ENCODE measurements at places on chromosomes 5 and 9.
A peak's percentile ranks its signal among the peaks of the same experiment; 100 is the strongest.

DNA sequence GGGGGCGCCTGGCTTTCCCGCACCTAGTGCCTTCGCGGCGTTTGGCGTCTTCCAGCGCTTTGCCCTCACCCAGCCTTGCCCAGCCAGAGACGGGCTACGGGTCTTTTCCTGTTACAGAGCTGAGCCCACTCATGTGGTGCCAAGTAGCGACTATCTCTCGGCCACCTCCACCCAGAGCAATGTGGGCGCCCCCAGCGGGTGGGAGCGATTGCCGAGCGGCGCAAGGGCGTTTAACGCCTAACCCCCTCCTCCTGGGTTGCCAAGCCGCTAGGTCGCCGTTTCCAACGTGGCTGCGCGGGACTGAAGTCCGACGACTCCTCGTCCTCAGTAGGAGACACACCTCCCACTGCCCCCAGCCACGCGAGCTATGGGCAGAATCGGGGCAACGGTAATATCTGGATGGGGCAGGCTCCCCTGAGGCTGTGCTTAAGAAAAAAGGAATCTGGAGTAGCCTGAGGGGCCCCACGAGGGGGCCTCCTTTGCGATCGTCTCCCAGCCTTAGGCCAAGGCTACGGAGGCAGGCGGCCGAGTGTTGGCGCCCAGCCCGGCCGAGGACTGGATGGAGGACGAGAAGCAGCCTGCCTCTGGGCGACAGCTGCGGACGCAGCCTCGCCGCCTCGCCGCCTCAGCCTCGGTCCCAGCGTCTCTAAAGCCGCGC, 5.8 kb downstream of the TLX3 start:
- no peak for DNase-seq

GRCh38 chr5:135831439-135831838, 3.0 kb upstream of the SLC25A48 start:
- DNase-seq = no peak

GRCh38 chr5:82793808-82794419, 283.3 kb downstream of the TMEM167A start:
- DNase-seq = no peak

- peak; percentile 29 for DNase-seq
These were observed 93.3 kb upstream of the SLC44A1 start for GRCh38 chr9:105150991-105151685.

- DNase-seq = no peak
These were observed 1.1 kb downstream of the ERCC6L2 start for GRCh38 chr9:95876595-95876994.

DNA sequence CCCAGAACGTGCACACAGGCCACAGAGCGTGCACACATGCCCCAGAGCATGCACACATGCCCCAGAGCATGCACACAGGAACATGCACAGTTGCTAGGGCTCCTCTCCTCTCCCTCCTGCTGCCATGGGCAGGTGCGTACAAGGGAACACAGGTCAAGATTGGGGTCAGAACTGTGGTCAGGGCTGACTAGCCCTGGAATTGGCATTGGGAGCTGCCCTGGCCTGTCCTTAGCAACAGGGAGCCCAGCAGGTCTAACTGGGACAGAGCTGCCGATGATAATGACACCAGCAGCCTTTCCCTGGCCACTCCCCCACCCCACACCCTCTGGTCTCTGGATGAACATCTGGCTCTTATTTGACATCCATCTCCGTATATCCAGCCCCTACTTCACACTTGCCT, 8.0 kb downstream of the PCDH1 start:
- no peak for DNase-seq

GRCh38 chr9:129834489-129835127, 467 bp downstream of the C9orf78 start:
- no peak for DNase-seq

- no peak for DNase-seq
These were observed 408.3 kb upstream of the RGMB start for GRCh38 chr5:98365126-98365525.

DNA sequence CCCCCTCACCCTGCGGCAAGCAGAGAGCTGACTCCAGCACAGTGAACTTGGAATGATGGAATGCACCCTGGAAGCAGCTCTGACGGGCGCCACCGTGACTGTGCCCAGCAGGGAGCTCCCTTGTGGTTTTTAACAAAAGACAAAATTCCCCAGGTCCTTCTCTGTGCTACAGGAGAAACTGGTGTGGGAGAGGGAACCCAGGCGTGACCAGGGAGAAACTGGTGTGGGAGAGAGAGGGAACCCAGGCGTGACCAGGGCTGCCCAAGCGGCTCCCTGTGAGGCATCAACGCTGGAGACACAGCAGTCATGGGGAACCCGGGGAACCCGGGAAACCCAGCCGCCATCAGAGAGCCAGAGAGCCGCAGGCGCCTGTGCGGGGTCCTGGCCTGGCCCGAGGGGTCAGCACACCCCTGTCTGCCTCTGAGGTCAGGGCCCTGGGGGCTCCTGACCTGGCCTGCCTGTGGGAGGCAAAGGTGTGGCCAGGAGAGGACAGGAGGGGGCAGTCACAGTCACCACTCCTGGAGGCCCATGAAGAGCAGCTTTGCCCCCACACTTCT, 3.1 kb upstream of the AHRR start:
- DNase-seq = peak; percentile 41

- DNase-seq = no peak
These were observed 573 bp upstream of the SPATA24 start for GRCh38 chr5:139404484-139404840.

- no peak for DNase-seq
These were observed 352.4 kb upstream of the ACTBL2 start for GRCh38 chr5:57834829-57835608.

GRCh38 chr5:51487952-51488351, 104.7 kb downstream of the ISL1 start:
- DNase-seq = no peak

DNA sequence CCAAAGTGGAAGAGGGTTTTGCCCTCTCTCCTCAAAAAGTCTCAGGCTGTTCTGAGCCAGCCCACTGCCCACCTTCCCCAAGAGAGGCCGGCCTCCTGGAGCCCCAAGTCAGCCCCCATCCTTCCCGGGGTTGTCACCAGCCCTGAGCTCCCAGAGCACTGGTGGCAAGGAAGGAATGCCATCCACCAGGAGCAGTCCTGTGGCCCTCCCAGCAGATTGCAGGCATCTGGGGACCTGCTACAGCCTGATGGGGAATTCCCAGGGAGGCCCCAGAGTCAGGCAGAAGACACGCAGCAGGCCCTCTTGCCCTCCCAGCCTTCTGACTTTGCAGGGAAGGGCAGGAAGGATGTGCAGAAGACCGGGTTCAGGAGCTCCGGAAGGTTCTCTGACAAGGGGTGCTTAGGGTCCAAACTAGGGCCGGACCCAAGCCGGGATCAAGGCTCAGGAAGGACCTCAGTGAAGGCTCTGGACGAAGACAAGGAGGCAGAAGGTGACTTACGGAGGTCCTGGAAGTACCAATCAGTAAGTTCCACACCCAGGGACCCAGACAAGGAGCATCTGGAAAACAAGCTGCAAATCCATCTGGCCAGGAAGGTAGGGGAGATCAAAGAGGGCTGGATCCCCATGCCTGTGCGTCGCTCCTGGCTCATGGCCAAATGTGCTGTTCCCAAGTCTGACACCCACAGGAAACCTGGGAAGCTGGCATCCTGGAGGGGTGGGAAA, 3.7 kb downstream of the SPATA31E1 start:
- no peak for DNase-seq

DNA sequence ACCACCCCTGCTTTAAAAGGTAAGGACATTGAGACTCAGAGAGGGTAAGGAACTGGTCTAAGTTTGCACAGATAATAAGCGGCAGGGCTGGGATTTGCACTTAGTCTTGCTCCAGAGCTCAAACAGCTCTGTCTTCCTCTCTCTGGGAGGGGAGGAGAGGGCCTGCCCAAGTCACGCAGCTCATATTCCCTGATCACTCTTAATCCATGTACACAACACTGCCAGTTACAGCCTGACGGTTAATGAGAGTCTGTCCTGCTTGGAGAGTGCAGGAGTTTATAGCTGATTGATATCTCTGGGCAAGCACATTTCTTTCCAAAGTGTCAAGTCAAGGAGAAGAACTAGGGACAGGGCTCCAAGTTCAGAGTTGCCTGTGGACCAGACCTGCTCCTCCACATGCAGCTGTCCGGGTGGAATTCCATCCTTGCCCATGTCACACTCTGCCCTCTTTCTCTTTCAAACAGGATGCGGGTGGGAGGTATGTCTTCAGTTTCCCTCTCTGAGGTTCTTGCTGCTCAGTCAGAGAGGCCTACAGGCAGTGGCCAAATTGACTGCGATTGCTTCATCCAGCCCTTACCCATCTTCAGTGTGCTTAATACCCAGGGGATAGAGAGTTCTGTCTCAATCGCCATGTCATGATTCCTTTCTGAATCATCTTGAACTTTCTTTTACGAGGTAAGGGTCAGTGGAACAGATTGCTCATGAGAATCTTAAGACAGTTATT, 54.5 kb downstream of the GALNT12 start:
- no peak for DNase-seq

GRCh38 chr5:73902327-73903051, 276.5 kb downstream of the ARHGEF28 start:
- DNase-seq = peak; percentile 49

GRCh38 chr9:83633676-83634075, 10.7 kb downstream of the IDNK start:
- no peak for DNase-seq

- DNase-seq = peak; percentile 57
These were observed 20.8 kb downstream of the OBP2B start for GRCh38 chr9:133188006-133188842.

DNA sequence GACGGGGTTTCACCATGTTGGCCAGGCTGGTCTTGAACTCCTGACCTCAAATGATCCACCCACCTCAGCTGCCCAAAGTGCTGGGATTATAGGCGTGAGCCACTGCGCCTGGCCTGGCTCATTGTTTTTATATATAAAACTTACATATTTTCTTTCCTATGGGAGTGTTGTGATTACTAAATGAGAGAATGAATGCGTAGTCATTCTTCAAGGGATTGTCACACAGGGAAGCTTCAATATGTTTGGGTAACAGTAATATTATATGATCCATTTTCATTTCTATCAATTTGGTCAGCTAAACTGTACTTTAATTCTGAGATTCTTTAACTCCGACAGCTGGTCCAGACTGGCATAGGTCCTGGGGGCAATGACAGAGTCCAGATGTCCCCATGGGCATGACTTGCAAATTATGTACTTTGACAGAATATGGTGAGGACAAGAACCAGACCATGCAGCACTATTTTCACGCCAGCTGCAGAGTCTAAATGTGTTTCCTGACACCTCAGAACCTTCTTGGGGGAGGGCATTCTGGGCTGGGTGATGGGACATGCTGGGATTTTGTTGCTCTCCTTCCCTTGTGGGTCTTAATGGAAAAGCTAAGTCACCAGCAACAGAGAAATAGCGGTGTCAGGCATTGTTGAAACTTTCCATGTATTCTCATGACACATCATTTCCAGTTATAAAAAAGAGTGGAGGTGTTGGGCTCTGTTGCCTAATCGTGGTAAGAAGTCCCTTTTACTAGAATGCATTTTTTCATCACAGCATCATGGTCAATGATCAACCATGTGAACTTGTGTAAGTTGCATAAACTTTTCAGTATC, 40.9 kb upstream of the TNC start:
- no peak for DNase-seq

DNA sequence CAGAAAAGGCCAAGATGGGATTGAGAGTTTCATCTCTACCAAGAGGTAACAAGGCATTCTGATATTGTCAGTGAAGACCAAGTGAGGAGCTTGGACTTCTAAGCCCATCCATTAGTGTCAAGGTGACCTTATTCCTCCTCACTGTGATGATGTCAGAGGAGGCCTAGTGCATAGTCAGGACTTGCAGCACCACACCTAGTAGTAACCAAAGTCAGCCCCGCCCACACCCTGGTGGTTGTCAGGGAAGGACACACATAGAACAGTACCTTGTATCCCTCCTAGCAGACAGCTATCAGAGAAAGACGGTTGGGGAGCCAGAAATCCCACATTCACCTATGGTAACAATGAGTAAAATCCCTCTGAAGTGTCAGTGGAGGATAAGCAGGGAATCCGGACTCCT, 111.7 kb downstream of the AP3B1 start:
- no peak for DNase-seq

- no peak for DNase-seq
These were observed 338.9 kb upstream of the PANK3 start for GRCh38 chr5:168917947-168918600.

DNA sequence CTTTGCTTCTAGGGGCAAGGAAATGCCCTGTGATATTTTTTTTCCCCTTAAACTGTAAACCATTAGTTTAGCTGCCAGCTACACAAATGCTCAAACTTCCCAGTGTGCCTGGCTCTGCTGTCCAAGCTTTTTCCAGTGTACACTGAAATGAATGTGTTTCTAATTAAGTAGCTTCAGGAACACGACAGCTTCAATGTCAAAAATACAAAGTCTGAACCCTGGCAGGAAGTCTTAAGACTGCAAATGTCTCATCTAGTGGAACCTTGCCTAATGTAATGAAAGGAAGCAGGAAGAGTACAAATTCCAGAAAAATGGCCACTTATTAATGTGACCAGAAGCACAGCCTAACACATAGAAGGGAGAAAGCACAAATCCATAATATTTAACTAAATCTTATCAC, 255.2 kb downstream of the CRB2 start:
- DNase-seq = no peak

GRCh38 chr5:72817076-72817481, 618 bp downstream of the TNPO1 start:
- peak; percentile 60 for DNase-seq

DNA sequence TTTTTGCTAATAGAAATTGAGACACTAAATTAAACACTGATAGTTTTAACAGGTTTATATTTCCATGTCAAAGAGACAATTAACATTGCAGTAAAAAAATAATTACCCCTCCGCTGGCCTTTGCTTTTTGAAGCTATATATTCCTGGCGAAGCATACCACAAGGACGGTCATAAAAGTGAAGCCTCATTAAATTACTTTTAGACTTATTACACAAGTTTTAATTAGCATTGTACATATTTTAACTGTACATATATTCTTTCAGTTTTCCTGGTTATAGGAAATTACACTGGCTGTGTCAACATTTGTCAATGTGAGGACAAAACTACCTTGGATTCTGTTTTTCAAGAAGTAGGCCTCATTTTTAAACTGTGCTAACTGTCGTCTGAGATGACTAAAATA, 1.2 kb downstream of the CDKN2A start:
- DNase-seq = no peak

GRCh38 chr9:1946526-1947283, 68.4 kb upstream of the SMARCA2 start:
- no peak for DNase-seq

- no peak for DNase-seq
These were observed 4.6 kb upstream of the CDC37L1 start for GRCh38 chr9:4674783-4675182.

DNA sequence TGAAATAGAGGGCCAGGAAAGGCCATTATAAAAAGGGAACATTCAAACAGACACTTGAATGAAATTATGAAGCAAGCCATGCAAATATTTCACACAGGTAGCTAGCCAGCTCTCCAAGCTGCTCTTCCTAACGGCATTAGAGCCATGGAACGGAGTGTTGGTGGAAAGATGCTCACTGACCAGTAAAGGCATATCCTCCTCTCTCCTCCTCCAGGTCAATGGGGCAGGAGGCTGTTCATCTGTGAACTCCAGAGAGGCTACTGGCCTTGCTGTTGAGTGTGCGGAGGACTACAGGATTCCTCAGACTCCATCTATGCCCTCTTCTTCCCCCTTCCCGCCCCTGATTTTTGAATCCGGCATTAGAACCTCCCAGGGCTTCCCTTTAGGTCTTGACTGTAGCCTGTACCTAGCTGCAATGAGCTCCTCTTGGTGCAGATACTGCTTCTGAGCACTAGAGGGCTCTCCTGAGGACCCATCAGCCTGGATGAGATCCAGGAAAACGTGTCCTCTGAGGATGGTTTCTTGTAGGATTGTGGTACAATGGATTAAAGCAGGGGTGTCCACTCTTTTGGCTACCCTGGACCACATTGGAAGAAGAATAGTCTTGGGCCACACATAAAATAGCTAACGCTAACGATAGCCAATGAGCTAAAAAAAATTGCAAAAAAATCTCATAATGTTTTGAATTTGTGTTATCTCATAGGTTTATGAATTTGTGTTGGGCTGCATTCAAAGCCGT, 162.2 kb downstream of the SREK1 start:
- DNase-seq = peak; percentile 69

Measured in GM13976 (cell line).